ENCODE measurements at places on chromosomes 5 and 9.

DNA sequence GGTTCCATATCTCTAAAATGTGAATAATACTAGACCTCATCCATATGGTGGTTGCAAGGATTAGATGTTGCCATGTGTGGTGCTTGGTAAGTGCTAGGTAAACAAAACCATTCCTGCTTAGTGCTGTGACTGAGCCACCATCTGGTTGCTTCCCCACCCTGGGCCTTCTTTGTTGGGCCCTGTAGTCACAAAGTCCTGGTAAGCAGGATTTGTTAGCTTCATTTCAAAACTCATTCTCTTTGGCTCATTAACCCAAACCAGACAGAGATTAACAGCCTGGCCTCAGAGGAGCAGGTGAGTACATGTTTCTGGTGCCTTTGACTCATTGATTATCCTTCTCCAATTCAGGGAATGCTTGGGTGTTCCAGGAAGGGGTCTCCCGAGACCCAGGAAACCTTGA, 240.2 kb downstream of the ARHGAP26 start:
- no peak for DNase-seq

GRCh38 chr5:161258438-161258837, 288.1 kb downstream of the GABRB2 start:
- DNase-seq = no peak

DNA sequence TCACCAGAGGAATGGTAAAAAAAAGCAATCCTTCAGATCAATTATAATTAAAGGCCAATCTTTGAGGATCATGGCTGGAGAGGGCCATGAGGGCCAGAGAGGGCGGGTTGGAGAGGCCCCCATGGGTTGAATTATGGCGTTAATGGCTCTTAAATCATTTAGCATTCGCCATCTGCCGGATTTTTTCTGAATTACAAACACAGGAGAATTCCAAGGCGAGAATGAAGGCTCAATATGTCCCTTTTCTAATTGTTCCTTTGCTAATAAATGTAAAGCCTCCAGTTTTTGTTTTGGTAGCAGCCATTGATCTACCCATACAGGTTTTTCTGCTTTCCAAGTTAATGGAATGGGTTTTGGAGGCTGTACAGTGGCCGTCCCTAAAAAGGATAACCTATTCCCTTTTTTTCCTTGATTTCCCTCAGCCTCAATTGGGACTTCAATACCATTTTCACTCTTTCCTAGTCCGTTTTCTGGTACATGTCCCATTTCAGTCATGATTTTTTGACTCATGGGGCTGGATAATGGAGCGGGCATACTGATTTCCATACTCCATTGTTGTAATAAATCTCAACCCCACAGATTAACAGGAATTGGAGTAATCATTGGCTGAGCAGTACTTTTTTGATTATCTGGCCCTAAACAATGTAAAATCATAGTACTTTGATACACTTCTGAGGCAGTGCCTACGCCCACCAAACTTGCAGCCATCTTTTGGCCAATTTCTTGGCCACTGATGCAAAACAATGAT, 6.7 kb upstream of the TMEM141 start:
- no peak for DNase-seq

GRCh38 chr5:86679529-86679928, 61.8 kb downstream of the COX7C start:
- no peak for DNase-seq

- no peak for DNase-seq
Observed at GRCh38 chr9:35105571-35106342, 2.8 kb upstream of the STOML2 start.

DNA sequence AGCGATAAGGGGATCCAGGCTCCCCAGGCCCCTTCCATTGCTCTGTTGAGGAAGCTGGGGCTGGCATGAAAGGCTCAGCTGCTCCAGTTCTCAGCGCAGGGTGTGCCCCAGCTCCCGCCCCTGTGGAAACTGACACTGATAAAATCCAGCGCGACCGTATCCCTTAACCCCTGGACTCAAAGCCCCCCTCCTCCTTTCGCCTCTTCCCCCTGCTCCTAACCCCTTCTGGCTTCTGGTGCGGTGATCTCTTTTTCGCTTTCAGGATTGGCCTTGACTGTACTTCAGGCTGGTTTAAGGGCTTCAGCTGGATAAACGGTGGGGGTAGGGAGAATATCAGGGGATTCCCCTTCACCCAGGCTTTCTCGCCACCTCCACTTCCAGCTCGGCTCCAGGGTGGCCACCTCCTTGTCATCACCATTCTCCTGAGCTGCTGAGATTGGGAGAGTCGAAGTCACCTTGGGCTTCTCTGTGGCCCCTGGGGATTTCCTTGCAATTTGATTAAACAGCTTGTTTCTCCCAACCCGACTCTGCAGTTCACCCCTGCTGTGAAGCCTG, 843 bp downstream of the BSPRY start:
- no peak for DNase-seq
